Fibroblast of villous mesenchyme (primary cell): ENCODE measurements at places on chromosomes 1 and 21. TPM values are rescaled to one million over a fixed set of nuclear protein-coding genes. Genes with fewer than 3 reads are reported as not detected.

DNA sequence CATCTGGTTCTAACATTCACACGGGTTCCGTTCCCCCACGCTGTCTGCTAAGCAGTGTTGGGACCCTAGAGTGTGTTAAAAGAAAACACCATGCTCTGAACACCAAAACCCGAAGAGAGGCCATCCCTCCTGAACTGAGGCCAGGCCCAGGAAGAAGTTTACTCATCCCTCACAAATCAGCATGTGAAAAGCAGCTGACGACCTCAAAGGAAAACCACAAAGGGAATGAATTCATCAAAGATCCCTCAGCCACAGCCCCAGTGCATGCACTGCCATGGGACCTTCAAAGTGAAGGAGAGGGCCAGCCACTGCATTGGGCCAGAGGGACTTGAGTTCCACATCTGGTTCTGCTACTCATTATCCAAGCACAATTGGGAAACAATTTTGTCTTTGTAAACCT lies 7.0 kb upstream of the PSEN2 start:
- peak; percentile 35 for DNase-seq

DNAJC28 gene
- 1.9 and 2.2 TPM in 2 replicates for total RNA-seq

HPDL gene
- 1.3 and 1.6 TPM in 2 replicates for total RNA-seq

DNA sequence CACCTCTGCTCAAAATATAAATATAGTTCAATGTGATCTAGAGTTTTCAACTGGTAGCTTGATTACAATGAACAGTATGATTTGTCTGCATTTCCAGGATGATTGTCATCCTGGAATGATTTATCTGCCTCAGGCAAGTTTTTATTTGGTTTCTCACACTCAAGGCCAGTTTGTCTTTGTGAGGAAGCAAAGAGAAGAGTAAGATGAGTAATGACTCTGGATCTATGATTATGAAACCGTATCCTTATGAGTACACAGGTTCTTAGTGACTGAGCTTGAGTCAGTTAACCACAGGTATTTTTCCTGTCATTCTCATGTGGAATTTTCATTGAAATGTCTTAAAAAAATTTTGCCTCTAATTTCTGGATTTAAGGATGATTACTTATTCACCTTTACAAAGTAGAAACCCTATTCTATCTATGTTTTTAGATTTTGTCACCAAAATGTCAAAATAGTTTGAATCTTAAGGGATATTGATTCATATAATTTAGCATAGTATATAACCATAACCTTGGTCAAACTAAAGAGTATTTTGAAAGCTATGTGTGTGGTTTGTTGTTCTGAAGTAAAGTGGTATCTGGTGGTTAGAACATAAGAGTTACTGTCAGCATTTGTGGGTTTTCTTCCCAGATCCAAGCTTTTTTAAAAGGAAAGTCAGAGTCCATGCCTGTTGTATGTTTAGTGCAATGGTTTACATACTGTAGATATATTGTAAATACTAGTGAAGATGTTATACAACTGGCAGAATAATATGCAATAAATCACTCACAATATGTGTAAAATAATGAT lies 145.0 kb downstream of the RASAL2 start:
- peak; percentile 98 for DNase-seq

ELAPOR1 gene
- 0.43 and 0.64 TPM in 2 replicates for total RNA-seq

TIE1 gene
- under 0.01 TPM in 2 replicates for total RNA-seq

SCNM1 gene
- total RNA-seq: 23.7 and 31.2 TPM in 2 replicates

SDF4 gene
- 88.9 and 99.9 TPM in 2 replicates for total RNA-seq

GRCh38 chr1:119673171-119673940 lies 25.3 kb upstream of the ZNF697 start:
- peak; percentile 19 for DNase-seq

DNA sequence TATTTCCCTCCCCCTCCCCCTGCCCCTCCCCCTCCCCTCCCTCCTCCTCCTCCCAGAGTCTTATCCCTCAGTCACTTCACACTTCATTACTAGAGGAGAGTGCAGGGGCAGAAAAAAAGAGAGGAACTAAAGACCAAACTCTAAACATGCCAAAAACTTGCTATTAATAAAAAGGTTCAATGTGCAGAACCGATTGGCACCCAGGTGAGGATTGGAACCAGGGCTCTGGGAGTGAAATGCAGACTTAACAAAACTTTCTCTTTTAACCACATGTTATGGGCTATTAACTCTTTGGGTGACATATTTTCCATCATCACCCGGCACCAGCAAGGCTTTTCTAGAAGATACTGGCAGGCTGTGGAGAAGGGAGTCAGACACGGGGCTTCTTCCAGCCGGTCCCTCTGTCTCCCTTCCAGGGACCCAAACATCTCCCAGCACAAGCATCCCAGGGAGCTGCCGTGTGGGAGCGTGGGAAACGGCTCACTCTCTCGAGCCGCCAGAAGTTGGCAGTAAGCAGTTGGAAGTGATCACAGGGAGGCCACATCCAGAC lies 13.6 kb downstream of the NID1 start:
- peak; percentile 65 for DNase-seq

HPCAL4 gene
- not detected in 2 replicates for total RNA-seq

DNA sequence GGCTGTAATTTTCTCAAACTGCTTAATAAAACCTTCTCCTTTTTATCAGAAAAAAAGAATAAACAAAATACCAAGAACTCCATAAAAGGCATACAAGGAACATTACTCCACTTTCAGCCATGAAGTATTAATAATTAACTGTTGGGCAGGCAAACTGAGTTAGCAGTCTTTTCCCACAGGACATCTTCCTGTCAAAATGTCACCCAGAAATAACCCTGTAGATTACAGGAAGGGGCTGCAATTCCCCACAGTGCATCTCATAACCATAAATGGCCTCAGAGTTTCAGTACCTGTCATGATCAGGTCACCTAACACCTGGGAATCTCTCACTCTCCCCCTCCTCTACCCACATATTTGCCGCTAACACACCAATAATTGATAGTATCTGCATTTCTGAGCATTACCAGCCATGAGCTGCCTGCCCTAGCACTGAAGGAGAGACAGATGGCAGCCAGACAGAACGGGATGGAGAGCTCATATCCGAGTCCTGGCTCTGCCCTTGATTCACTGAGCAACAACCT lies 475.0 kb downstream of the SMYD3 start:
- peak; percentile 53 for DNase-seq

GRCh38 chr1:87131809-87132283 lies 196.8 kb upstream of the LMO4 start:
- peak; percentile 78 for DNase-seq

- no peak for DNase-seq
Observed at GRCh38 chr1:18903291-18903756, 969 bp upstream of the ALDH4A1 start.

ANKRD65 gene
- 0.43 and 1.6 TPM in 2 replicates for total RNA-seq

SPRR2D gene
- not detected in 2 replicates for total RNA-seq

DNA sequence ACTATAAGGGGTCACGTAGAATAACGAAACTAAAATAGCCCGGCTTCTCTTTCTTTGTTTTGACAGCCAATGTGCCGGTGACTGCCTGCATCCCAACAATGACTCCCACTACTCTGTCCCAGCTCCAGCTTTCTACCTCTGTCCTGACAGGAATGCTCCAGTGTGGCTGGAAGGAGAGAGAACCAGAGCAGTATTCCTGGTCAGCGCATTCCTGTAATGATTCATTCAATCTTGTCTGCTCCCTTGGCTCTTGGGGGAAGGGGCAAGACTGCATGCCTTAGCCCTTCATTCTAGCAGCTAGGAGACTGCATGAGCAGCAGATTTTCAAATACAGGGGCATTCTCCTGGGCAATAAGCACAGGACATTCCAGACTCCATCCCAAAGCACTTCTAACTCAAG lies 132.1 kb upstream of the PRMT6 start:
- DNase-seq: no peak

DNA sequence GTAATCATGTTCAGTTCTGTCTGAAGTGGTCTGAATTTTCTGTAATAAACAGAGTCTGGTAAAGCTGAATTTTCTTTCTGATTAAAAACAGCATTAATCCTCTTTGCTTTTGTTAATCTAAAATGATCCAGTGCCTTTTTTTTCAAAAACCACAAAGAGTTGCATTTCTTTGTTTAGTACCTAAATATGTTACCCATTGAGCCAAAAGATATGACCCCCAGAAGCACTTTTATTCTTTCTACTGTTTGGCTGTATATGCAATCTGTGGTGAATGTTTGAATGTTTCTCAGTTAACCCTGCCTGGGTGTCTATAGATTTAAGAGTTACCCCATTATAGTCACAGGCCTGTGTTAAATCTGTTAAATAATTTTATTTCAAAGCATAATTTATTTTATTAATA lies 394.8 kb downstream of the PTPRC start:
- DNase-seq: no peak

DNAI4 gene
- total RNA-seq: 3.5 and 9.9 TPM in 2 replicates

C1orf141 gene
- not detected in 2 replicates for total RNA-seq

ATG4C gene
- total RNA-seq: 4.5 and 9.5 TPM in 2 replicates

DNA sequence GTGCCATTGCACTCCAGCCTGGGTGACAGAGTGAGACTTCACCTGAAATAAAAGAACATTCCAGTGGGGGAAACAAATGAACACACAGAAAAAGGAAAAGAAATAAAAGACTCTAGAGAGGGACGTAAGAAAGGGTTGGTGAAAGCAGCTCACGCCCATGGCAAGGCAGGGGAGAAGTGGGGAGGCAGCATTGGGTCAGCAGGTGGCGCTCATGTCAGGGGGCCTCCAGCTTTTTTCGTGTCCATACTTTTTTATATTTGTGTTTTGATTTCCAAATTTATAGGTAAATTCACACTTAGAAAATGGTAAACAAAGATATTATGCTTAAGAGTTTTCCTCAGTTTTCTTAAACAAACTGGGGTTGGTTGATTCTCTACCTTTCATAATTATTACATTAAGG lies 45.5 kb downstream of the VPS13D start:
- peak; percentile 25 for DNase-seq

DNA sequence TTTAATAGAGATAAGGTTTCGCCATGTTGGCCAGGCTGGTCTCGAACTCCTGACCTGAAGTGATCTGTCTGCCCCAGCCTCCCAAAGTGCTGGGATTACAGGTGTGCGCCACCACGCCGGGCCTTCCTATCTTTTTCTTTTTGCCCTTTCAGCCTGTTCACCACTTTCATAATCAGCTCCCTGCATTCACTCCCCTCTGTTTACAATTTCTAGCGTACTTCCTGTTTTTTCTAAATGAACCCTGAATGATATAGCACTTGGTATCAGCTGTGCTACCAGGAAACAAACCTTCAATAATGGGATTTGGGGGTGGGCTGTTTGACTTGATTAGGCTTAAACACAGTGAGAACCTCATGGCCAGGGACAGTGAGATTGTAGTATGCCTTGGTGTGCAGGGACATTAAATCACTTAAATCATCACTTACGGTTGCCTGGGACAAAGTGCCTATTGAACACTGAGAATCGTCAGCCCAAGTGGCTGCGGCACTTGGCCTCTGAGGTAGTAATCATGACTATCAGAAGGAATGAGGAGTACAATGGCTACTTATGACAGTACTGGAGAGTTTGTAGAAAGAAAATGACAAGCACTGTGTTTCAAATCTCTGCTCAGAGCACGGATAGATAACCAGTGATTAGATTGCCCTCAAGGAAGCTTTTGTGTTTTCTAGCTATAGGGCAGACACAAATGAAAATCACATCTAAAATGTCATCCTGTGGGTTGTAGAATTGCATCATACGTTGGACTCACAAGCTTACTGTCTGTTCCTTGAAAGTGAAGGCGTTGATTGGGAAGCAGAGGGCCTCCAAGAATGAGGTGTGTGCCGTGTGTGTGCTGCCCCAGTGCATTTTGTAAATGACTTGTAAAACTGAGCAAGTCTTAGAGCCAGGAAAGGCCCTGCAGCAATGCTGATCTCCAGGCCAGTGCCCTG lies 661.8 kb downstream of the MATN1 start:
- no peak for DNase-seq

DNA sequence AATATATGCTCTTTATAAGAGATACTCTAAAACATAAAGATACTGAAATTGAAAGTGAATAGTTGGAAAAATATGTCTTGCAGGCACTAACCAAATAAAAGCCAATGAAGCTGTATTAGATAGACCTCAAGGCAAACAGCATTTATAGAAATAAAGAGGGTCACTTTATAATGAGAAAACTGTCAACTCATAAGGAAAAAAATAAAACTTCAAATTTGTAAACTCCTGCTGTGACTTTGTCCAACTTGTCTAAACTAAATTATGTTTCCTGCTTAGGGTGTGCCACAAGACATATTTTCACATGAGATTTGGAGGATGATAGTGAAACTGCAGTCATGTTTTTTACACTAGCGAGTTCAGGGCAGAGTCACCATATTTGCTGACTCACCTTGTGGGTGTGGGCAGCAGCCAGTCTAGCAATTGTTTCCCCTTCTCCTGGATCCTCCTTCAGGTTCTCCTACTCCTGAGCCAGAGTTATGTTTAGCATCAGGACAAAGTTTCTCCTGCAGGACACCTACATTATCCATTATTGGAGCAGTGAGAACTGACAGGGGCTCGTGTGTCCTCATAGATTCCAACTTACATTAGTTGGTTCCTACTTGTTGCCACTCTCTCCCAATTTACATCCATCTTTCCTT lies 43.8 kb downstream of the CD53 start:
- peak; percentile 26 for DNase-seq

- no peak for DNase-seq
Observed at GRCh38 chr1:176899321-176899720, 265.2 kb downstream of the ASTN1 start.

SHISAL2A gene
- total RNA-seq: not detected in 2 replicates

RCSD1 gene
- total RNA-seq: 0.64 and 1.3 TPM in 2 replicates

IL12RB2 gene
- total RNA-seq: under 0.01 TPM in 1 of 2 replicates, not detected in the other

GRCh38 chr1:205688171-205689080 lies 8.1 kb upstream of the SLC45A3 start:
- DNase-seq: no peak

- no peak for DNase-seq
Observed at GRCh38 chr1:15937706-15938168, 38.2 kb downstream of the ZBTB17 start.

DNA sequence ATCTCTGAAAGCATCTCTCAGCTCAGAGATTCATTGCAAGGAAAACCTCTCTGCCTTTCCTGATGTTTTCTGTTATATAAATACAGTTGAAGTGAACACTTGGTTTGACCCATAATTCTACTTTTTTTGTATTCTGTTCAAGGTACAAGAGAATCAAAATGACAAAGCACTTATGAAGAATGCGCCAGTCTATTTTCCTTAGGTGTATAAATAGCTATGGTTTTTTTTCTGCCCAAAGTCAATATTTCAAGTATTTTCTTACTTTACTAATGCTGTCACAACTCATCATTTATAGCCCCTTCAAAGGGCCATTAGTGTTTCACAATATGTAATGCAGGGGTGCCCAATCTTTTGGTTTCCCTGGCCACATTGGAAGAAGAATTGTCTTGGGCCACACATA lies 142.5 kb upstream of the C1orf105 start:
- no peak for DNase-seq

- DNase-seq: no peak
Observed at GRCh38 chr1:154807048-154807591, 63.0 kb downstream of the KCNN3 start.

DNA sequence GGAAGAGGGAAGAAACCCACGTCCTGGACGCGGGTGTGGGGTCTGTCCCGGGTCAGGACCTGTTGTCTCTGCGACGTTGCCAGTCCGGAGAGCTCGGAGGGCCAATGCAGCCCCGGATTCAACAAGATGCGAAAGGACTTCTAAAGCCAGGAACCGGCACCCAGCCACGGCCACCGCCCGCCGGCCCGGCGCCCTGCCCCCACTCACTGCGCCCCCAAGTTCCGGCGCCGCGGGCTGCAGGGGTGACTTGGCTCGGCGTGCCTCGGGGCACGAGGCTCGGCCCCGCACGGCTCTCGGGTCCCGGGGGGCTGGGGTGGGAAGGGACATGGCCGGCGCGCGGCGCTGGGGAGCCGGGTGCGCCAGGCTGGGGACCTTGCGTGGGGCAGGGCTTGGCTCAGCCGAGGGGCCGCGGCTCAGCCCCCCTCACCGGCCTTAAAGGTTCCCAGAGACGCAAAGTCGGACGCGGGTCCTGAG lies 51.8 kb upstream of the H6PD start:
- no peak for DNase-seq

LTN1 gene
- total RNA-seq: 30.0 and 45.8 TPM in 2 replicates
